ENCODE measurements at places on chromosomes 7 and 10.

GRCh38 chr7:16850614-16851466 lies 30.9 kb downstream of the AGR3 start:
- no peak for DNase-seq

GRCh38 chr10:94235461-94235860 lies 127.3 kb downstream of the NOC3L start:
- DNase-seq, result no peak

DNA sequence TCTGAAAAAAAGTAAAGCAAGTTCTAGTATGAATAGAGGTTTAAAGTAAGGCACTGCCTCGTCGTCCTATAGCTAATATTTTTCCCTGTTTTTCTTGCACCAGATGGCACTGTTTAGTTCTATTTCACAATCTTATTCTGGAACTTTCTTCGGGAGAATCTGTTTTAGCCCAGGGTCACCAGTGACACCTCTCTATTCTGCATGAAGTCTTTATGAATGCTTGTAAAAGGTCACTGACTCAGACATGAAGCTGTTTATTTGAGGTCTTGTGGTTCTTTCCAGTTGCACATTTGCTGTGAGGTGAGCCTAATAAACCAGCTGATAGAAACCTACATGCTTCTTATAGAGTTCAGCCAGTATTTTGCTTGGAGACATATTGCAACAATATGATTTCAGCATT lies 444.3 kb downstream of the AUTS2 start:
- no peak for DNase-seq

DNA sequence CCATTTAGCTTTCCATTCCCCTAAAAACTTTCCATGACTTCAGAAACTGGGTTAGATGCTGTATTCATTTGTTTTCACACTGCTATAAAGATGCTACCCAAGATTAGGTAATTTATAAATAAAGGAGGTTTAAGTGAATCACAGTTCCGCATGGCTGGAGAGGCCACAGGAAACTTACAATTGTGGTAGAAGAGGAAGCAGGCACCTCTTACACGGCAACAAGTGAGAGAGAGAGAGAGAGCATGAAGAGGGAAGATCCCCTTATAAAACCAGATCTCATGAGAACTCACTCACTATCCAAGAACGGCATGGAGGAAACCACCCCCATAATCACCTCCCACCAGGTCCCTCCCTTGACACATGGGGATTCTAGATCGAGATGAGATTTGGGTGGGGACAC lies 336.8 kb downstream of the TFEC start:
- DNase-seq, result no peak

DNA sequence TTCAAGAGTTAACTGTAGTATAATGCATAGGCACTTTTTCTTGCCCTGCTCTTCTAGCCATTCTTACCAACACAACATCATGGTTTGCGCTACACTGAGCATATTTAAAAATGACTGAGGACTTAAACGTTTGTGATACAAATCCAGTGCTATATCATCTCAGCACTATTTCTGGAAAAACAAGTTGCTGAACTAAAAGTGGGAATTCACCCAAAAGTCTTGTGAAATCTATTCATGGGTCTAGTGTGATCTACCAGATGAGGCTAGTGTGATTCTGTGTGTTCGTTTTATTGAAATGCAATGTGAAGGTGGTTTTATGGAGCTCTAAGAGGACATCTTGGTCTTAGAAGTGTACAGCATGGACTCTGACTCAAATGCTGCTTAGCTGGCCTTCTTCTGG lies 584.6 kb upstream of the POM121L12 start:
- no peak for DNase-seq

GRCh38 chr10:126054191-126054590 lies 157.8 kb downstream of the FANK1 start:
- DNase-seq, result no peak

GRCh38 chr10:78774614-78774998 lies 294.2 kb upstream of the ZMIZ1 start:
- no peak for DNase-seq

DNA sequence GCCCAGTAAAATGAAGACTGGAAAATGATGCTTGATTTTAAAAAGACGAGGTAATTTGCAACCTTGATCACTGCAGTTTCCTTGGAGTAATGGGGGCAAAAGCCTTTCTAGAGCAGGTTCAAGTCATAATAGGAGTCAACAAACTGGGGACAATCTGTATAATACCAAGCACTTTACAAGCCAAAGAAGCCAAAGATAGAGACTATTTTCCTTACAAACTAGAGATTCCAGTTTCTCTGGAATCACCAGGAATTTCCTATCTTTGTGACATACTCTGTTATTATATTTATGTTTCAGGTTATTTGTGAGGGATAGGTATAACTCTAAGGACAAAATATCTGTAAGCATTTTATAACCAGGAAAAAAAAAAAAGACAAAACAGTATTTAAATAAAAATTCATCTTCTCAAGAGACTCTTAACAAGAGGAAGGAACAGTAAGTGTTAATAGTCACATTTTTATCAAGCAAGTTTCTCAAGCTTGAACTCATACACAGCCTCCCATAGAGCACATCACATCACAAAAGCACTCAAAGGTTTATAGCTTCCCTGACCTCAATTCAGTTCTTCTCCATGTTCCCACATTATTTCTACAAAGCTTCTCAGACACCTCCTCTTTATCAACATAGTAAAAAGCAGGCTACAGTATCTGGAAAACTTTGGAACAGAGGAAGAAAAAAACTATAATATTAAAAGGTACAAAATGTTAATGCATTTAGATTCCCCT lies 18.9 kb downstream of the JMJD1C start:
- DNase-seq, result no peak

GRCh38 chr10:98125940-98126631 lies 8.4 kb upstream of the R3HCC1L start:
- DNase-seq, result no peak

Measured in NCI-H2029 treated with DMSO at 0.1 percent for 48 hours (cell line).